Lung (tissue), 17 donors: ENCODE measurements at places on chromosomes 4 and X. TPM values are rescaled to one million over a fixed set of nuclear protein-coding genes. Genes with fewer than 3 reads are reported as not detected.
A peak's percentile ranks its signal among the peaks of the same experiment; 100 is the strongest.

DNA sequence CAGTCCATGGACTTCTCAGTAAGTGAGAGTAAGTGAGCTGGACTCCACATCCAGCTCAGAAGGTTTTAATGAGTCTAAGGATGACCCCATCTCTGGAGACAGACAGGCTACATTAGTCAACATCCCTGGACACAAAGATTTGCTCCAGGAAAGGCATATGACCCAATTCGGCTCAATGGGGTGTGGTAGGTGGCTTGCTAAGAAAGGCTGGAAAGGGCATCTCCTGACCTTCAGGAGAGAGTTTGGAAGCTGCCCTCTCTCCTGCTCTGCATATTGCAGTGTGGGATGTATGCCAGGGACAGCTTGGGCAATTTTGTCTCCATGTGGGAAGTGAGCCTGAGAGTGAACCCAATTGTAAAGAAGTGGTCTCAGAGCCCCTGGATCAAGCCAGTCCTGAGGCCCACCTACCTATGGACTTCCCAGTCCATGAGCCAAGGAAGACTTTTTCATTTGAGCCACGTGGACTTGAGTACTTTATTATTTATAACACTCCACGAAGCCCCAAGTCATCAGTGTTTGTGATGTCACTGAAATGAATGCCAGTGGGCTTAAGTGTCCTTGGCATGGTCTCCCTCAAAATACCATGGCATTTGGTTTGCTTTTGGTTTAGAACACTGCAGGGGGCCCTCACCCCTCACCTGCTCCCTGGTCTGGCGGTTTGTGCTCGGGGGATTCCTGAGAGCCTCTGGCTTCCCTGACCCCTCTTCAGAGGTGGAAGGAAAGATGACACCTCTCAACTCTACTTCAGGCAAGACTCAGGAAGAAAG, 10.4 kb upstream of the ABLIM2 start:
- DNase-seq: no peak

- DNase-seq: peak; percentile 65
Observed at GRCh38 chrX:43493756-43494155, 162.3 kb upstream of the MAOA start.

GRCh38 chrX:386768-387575, at the start of gene PPP2R3B:
Gene PPP2R3B (minus strand): TSS chrX:386907. CDS start chrX:386691, 216 bp downstream.
- DNase-seq: peak; percentile 99

- DNase-seq: peak; percentile 41
Observed at GRCh38 chr4:26074712-26075430, 160.9 kb downstream of the SMIM20 start.

DNA sequence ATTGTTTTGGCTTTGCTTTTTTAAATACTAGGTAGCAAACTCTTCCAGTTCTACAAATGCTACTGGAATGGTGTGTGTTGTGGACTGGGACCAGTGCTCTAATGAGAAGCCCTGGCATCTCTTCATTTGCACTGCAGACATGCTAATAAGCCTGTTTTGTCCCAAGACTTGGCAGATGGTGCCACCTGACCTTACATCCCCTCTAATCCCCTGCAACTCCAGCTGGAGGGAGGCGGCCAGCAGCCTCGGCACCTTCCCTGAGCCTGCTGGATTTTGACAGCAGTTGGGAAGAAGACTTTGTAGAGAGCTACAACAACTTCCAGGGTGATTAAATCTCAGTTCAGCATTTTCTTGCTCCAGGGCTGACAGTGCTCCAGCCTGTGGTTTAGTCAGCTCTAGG, 200.0 kb downstream of the DCLK2 start:
- no peak for DNase-seq

DNA sequence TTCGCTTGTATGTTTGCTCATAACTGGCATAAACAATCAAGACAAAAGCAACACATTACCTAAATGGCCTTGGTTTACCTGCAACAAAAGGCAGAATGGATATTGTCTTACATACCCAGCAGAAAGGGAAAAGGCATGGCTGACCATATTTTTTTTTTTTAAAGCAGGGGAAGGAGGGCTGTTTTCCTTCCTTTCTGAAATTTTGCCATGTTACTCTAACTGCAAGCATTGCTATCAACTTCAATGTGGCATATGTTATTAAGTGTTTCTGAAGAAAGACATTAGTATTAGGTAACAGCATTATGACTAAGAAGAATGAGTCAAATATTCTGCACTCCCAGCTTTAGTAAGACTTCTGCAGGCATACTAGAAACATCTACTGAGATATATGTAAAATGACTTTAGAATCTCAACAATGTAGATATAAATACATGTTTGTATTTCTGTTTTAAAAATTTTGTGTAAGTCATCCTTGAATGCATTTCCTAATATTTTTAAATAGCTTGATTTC, 512.6 kb upstream of the FAM241A start:
- no peak for DNase-seq

- DNase-seq: peak; percentile 70
Observed at GRCh38 chrX:72714478-72714916, 391 bp upstream of the PHKA1 start.

DNA sequence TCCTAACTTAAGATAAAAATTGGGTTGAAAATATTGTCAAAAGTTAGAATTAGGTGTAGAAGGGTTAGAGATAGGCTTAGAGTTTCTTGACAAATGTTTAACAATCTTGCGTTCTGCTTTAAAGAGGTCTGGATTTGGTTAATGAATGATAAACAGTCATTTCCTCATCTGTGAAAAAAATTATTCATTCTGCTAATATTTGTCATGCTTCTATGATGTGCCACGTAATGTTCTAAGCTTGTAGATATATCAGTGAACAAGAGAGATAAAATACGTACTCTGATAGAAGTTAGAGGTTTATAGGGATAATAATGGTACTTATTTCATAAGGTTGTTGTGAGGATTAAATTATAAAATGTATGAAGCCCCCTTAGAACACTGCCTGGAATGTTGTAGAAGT, 443.0 kb upstream of the GALNT7 start:
- DNase-seq: no peak

DNA sequence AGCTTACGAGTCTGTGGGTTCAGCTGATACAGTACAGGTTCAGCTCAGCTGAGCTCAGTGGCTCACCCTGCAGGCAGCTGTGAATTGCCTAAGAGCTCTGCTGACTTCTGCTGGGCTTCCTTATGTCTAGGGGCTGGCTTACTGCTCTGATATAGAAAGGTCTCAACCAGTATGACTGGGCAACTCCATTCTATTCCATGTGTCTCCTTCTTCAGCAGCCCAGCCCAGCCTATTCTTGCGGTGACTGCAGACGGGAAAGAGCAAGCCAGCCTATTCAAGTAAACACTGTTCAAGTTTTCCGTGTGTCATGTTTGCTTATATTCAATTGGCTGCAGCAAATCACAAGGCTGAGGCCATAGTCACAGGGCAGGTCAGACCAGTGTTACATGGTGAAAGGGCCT, 615.4 kb upstream of the ZFP42 start:
- no peak for DNase-seq

GRCh38 chrX:68594769-68595168, 52.7 kb upstream of the STARD8 start:
- DNase-seq: no peak

DNA sequence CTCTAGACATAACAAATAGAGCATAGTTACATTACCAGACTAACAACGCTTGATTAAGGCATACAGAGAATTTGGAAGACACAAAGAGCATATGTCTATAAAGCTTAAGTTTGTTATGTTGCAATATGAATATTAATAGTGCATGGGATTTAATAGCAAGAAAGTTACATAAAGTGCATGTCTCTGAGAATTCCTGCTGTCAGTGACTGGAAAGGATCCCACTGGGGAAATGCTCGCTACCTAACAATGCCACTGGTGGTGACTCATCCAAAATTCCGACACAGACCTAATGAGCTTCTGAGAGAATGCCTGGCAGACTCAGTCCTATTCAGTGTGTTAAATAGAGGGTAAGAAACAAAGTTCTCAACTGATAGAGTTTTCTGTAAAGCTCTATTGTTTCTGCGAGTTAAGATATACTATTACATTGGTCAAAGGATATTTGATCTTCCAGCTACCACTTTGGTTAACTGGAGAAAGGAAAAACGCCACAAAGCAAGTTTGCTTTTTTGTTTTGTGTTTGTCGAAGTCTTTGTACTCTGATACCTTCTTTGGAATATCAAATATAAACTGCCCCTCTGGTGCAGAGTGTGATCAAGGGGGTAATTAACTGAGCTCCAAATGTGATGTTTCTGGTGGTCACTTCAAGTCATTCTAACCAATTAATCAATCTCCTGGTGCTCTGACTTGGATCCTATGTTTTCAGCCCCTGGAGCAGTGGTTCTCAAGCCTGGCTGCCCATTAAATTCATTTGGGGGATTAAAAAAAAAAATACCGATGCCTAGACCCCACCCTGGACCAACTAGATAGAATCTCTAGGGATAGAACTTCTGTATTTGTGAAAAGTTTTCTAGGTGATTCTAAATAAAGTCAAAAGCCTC, 107.9 kb downstream of the PALLD start:
- DNase-seq: peak; percentile 25

GRCh38 chr4:154344686-154345085, 146.9 kb downstream of the DCHS2 start:
- DNase-seq: no peak

DNA sequence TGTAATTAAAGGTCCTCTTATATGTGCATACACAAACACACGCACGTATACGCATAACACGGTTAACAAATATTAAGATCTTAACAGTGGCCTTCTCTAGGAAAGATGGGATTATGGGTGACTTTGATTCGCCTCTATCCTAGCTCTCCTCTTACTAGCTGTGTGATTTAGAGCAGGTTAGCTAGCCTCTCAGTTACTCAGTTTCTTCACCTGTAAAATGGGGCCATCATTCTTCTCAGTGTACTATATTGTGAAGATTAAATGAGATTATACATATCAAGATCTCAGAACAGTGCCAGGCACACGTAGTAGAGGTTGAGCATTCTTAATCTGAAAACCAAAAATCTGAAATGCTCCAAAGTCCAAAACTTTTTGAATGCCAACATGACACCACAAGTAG, 159.3 kb downstream of the BCOR start:
- no peak for DNase-seq

- DNase-seq: peak; percentile 94
Observed at GRCh38 chr4:176945334-176945733, 152.6 kb upstream of the VEGFC start.

GRCh38 chr4:104728380-104729122, 233.9 kb upstream of the CXXC4 start:
- DNase-seq: no peak

DNA sequence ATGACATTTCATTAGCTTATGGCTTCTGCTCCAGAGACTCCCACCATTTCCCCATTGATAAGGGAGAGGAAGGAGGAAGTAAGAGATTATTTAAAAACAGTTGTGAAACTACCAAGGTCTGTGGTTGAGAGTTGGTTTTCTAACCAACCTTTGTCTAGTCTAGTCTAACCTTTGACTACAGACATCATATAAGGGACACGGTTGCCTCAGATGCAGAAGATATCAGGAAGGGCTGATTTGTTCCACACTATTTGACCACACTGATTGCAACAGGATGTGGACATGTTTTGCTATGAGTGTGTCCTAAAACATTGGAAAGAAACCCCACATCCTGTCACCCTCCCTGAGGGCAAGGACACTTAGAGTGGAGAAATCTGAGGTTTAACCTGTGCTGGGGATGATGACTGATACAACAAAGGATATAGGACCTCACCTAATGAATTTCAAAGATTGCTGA, 53.0 kb downstream of the COQ2 start:
- no peak for DNase-seq

DNA sequence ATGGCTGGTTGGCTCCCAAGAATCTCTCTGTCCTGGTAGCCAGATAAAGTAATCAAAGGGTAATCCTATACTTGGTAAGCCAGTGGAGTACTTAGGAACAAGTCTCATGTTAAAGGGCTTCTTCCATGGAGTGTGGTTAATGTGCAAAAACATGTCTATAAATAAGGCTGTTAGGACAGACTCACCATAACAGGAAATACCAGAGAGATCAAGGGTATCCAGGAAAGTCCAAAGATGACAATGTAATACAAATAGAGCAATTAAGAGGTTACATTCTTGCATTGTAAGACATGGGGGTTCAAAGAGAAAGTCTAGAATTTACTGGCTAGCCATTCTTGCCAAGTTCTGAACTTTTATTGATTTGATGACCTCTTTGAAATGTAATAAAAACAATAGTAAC, 61.9 kb upstream of the ZCCHC13 start:
- DNase-seq: no peak

GRCh38 chr4:72665171-72665968, 96.3 kb upstream of the ADAMTS3 start:
- DNase-seq: no peak

DNA sequence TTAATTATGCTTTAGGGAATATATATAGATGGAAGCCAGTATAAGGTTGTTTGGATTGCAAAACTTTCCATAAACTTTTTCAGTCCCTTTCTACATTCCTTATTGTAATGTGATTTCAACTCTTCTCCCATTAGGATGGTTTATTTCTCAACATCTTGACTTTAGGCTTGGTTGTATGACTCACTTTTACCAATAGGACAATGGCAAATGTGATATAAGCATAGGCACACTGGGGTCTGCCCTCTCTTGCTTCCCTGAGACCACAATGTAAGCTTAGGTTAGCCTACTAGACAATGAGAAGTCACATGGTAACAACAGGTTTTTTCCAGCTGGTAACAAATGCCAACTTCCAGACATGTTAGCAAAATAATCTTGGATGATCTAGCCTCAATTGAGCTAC, 163.3 kb upstream of the RBPJ start:
- no peak for DNase-seq

GRCh38 chr4:24477919-24478318, 106.4 kb downstream of the DHX15 start:
- DNase-seq: peak; percentile 95

- no peak for DNase-seq
Observed at GRCh38 chrX:120514236-120514635, 45.1 kb upstream of the LAMP2 start.

- no peak for DNase-seq
Observed at GRCh38 chr4:8156617-8157016, 2.0 kb downstream of the ABLIM2 start.

ADH1A gene
- polyA plus RNA-seq: 0.06 TPM

PASD1 gene
- not detected for polyA plus RNA-seq

AMTN gene
- not detected for polyA plus RNA-seq

RIPPLY1 gene
- not detected for polyA plus RNA-seq

SMIM31 gene
- polyA plus RNA-seq: 1.0 TPM

ARMCX2 gene
- polyA plus RNA-seq: 19.3 TPM

SLITRK2 gene
- 0.24 TPM for polyA plus RNA-seq

GPR119 gene
- not detected for polyA plus RNA-seq

WDFY3 gene
- 35.9 TPM for polyA plus RNA-seq
